Bone marrow (tissue), 2 donors: ENCODE measurements at places on chromosomes 3 and 15.

- DNase-seq: peak; percentile 40
Measured at GRCh38 chr15:75452865-75453702, 1.6 kb upstream of the SIN3A start.

DNA sequence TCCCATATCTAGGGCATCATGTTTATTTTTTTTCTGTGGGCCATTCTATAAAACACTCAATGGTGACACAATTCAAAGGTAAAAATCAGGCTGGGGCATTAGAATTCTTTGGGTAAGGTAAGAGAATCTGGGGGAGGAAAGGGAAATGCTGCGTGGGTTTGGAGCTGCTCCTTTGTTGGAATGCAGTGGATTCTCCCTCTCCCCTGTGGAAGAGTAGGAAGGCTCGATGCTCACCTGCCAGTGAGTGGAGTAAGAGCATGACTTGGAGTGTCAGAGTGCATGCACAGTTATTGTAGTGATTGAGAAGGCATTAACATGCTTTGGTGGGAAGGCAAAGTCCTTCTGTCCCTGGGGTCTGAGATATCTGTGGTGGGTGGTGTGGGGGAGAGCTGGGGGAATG is 280.0 kb downstream of the PDCD6IP start:
- DNase-seq: no peak

DNA sequence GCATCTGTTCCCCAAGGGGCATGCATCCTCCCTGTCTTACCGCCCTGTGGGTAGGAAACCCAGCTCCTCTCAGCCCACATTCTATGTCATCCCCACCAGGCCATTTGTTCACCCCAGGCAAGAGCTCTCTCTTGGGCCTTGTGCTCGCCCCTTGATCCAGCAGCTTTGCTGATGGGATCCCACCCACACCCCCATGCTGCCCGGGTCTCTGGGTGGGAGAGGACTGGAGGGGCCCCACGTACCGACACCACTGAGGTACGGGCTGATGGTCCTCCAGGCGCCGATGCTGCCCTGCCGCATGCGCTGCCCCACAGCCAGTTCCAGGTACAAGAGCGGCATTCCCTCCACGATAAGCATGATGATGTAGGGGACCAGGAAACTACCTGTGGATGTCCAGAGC is 14.5 kb downstream of the SLC6A20 start:
- no peak for DNase-seq

DNA sequence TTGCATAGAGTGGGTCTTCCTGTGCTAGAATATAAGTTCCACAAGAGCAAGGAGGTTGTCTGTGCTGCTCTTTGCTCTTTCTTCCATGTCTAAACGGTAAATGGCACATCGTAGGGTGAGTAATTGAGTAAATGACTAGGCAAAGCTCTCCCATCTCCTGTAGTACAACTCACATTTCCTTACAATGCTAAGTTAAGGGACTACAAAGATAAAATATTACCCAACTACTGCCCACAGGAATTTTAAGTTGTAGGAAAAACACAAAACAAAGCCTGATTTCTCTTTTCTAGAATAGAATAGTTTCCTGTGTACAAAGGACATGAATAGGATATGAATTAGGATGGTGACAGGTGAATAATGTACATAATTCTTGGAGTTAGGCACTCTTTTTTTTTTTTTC is 19.9 kb upstream of the LRIG1 start:
- DNase-seq: no peak

GRCh38 chr15:32125595-32125994 is 95.3 kb downstream of the CHRNA7 start:
- DNase-seq: no peak

- no peak for DNase-seq
Measured at GRCh38 chr3:190941694-190942260, 79.3 kb upstream of the GMNC start.

GRCh38 chr15:91694131-91694830 is 159.2 kb upstream of the SLCO3A1 start:
- DNase-seq: no peak

- no peak for DNase-seq
Measured at GRCh38 chr15:75584121-75584520, 5.0 kb upstream of the PTPN9 start.

GRCh38 chr15:76973362-76973743 is 21.6 kb upstream of the PSTPIP1 start:
- no peak for DNase-seq

- no peak for DNase-seq
Measured at GRCh38 chr15:40506964-40507571, 36.3 kb downstream of the CHST14 start.

DNA sequence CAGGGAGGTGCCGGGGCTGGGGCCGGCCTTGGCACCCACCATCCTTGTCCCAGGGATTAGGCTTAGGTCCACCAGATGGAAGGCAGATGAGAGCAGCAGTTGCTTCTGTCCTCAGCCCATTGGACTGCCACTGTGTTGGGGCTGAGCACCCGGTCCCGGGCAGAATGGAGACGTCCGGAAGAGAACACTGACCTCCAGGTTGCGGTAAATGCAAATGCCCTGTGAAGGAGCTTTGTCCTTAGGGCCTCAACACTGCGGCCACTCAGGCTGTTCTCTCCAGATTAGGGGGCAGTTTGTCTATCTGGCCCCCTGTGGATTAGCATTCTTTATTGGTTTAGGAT is at the start of gene SERINC4:
TSS of gene SERINC4 (minus strand) at position 276 of the 341 bp plus-strand sequence. CDS start at position 42, 234 bp downstream.
- DNase-seq: no peak

GRCh38 chr3:42902257-42902656 is 3.7 kb upstream of the ZNF662 start:
- DNase-seq: no peak
